ENCODE measurements at places on chromosomes 3 and 15.

GRCh38 chr15:51088585-51088984 is 6.1 kb downstream of the TNFAIP8L3 start:
- ATAC-seq, result no peak

GRCh38 chr3:186209810-186210752 is 101.2 kb upstream of the ETV5 start:
- ATAC-seq, result no peak

GRCh38 chr3:97712919-97713318 is 51.6 kb upstream of the ARL6 start:
- no peak for ATAC-seq

- peak; percentile 13 for ATAC-seq
Measured at GRCh38 chr15:69766156-69766555, 313.5 kb downstream of the RPLP1 start.

DNA sequence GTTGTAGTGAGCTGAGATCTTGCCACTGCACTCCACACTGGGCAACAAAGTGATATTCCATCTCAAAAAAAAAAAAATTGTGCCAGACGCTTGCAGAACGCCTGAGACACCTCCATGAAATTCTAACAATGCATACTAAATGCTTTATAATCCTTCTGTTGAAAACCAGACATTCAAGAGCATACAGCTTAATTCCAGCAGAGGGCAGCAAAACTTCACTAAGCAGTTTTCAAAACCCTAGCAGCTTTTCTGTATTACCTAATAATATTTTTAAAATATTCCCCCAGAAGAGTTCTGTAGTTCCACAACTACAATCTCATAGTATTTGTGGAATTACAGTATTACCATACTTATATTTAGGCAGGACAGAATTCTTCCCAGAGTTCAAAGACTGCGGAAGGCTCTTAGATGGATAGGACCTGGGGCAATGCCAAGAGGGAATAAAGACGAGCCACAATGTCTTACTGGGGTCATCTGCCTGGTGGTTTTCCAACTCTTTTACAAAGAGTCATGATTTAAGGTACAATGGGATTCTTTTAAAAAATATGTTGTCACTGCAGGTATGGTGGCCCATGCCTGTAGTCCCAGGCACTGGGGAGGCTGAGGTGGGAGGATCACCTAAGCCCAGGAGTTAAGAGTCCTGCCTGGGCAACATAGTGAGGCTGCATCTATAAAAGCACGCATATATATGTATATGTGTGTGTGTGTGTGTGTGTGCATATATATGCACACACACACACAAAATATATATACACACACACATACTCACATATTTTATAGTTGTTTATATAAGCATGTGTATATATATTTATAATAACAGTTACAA is 19.6 kb upstream of the TASOR start:
- ATAC-seq, result peak; percentile 48

- ATAC-seq, result no peak
Measured at GRCh38 chr15:77208241-77208640, 137.3 kb upstream of the TSPAN3 start.

- ATAC-seq, result no peak
Measured at GRCh38 chr3:23301819-23302218, 98.7 kb downstream of the UBE2E2 start.

- no peak for ATAC-seq
Measured at GRCh38 chr3:66729687-66730393, 229.0 kb upstream of the LRIG1 start.

DNA sequence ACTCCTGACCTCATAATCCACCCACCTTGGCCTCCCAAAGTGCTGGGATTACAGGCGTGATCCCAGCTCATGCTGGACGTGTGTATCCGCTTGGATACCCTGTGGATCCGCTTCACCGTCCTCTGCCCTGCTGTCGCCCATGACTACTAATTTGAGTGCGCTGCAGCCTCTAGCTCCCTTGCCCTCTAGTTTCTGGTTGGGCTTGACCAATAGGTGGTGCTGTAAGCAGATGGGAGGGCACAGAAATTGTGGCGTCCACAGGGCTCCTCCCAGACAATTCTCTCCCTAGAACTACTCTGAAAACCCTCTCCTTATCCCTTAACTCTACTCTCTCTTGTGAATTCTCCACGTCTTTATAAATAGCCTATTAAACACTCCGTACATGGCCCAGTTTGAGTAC is 36.2 kb downstream of the ZPLD1 start:
- ATAC-seq, result no peak

DNA sequence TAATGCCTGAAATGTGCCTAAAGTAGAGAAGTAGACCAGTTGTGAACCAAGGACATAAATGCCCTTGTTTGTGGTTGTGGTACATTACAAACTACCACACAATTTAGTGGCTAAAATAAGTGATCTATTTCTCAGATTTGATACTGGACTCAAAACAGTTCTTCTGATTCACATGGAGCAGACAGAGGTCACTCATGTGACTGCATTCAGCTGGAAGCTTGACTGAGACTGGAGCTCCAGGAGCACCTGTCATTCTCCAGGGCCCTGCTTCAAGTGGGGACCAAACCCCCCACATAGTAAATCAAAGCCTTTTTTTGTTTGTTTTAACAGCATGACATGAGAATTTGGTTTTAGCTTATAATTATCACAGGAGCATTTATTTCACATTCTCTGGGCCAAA is 301.2 kb downstream of the OXSM start:
- ATAC-seq, result no peak

GRCh38 chr3:32428092-32429068 is 36.7 kb downstream of the CMTM7 start:
- ATAC-seq, result peak; percentile 39

GRCh38 chr3:17752876-17753631 is 10.6 kb upstream of the TBC1D5 start:
- no peak for ATAC-seq

GRCh38 chr3:153443961-153444360 is 281.9 kb downstream of the RAP2B start:
- ATAC-seq, result no peak

DNA sequence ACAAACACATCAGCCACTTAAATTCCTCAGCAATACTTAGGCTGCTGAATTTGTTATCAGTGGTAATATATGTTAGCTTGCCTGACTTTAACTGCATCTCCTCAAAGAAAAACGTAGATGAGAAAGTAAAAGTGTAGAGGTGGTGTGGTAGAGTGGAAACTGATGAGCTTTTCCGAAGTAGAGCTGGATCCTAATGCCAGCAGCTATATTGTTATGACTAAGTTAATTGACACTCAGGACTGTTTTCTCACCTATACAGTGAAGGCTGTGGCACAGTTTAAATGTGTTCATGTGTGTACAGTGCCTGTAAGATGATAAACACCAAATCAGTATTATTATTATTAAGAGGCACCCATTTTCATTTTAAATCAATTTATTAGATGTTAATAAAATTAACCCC is 174.9 kb downstream of the TNIK start:
- peak; percentile 60 for ATAC-seq
